Stimulated activated CD4-positive, alpha-beta T cell treated with anti-CD3 and anti-CD28 coated beads, Interleukin-12 subunit alpha, Interleukin-12 subunit beta, amount 100 ng/mL, for 48 hours (primary cell): ENCODE measurements at places on chromosomes 2 and 18.
A peak's percentile ranks its signal among the peaks of the same experiment; 100 is the strongest.

GRCh38 chr2:64392529-64392928 is 61.4 kb upstream of the LGALSL start:
- DNase-seq: no peak

DNA sequence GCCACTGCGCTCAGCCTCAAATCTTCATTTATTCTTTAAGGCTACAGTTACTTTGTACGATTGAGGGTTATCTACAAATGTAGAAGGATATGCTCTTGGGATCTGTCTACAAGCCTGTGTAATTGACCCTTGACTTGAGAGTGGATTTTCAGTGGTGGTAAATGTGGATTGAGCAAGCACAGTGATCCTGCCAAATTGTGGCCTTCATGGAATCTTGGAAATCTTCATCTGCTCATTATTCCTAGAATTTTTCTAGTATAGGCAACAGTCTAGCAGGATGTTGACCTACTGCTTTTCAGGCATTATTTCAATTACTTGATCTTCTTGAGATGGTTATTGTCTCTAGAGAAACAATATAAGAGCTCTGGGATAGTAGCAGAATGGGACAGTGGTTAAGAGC is 226.1 kb upstream of the REV1 start:
- no peak for DNase-seq

DNA sequence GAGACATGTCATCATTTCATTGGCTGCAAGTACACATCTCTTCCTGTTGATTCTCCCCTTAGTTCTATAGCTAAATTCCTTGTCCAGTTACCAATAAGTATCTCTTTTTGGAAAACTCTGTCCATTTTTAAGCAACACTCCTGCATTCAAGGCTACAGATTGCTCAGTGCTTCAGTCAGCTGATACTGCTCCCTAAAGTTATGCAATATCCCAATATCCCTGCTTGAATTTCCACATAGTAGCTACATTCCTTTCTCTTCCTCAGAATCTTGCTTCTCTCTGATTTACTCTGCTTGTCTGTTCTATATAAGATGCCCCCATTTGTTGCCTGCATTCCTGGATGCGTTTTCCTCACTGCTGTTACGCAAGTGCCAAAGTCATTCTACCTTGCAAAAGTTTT is 109.8 kb downstream of the PARD3B start:
- no peak for DNase-seq

GRCh38 chr2:84177733-84178132 is 281.3 kb downstream of the SUCLG1 start:
- no peak for DNase-seq

- no peak for DNase-seq
These were observed 2.9 kb upstream of the SLC9A4 start for GRCh38 chr2:102470168-102470567.

DNA sequence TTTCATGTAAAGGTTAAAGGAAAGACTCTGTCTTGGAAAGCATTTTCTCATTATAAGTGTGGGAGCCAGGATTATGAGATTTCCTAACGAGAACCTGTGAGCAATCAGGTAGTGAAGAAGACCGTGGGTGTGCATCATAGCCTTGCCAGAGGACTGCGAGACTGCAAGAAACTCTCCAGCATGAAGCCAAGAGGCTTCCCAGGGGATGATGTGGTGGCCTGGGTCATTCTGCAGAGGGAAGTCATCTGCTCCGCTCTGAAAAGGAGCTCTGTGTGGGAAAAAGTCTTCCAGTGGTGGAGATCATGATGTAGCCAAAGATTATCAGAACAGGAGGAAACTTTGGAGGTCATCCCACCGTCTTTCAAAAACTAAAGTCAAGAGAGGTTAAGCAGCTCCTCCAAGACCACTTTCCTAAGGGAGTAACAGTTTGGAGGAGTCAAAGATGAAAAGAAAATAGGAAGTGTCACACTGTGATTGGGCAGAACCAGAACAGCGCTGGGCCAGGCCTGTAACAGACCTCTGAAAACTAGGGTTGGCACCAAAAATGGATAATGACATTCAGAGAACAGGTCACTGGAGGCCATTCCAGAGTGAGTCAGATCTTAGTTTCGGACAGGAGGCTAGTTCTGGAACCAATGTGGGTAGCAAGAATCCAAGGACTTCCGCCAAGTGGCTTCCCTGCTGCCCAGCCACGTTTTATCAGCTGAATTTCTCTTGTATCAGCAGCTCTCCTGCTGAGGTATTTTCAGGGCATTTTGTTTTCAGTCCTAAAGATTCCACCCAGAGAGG is 113.0 kb downstream of the LRATD1 start:
- no peak for DNase-seq

DNA sequence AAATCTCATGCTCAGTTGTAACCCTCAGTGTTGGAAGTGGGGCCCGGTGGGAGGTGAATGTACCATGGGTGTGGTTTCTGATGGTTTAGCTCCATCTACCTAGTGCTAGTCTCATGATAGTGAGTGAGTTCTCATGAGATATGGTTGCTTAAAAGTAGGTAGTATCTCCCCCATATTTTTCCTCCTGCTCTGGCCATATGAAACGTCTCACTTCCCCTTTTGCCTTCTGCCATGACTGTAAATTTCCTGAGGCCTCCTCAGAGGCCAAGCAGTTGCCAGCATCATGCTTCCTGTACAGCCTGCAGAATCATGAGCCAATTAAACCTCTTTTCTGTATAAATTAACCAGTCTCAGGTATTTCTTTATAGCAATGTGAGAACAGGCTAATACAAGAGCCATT is 62.8 kb upstream of the RNF152 start:
- DNase-seq: no peak

DNA sequence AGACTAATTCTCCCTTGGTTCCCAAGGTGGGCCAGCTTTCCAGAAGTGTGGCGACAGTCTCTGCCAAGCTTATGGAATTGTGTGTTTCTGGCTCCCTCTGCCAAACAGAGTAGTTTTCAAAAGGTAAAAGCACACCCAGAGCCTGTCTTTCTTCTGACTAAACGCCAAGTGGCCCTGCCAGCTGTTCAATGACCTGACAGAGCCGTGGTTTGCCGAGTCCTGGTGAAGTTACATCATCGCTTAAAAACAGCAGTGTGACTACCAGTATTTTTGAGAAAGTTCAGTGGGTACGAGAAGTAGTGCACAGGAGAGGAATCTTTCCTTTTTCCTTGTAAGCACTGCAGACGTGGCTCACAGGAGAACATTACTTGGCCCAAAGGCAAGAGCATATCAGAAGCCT is 1.9 kb downstream of the PER2 start:
- no peak for DNase-seq

GRCh38 chr2:192038110-192038509 is 156.6 kb downstream of the TMEFF2 start:
- no peak for DNase-seq

DNA sequence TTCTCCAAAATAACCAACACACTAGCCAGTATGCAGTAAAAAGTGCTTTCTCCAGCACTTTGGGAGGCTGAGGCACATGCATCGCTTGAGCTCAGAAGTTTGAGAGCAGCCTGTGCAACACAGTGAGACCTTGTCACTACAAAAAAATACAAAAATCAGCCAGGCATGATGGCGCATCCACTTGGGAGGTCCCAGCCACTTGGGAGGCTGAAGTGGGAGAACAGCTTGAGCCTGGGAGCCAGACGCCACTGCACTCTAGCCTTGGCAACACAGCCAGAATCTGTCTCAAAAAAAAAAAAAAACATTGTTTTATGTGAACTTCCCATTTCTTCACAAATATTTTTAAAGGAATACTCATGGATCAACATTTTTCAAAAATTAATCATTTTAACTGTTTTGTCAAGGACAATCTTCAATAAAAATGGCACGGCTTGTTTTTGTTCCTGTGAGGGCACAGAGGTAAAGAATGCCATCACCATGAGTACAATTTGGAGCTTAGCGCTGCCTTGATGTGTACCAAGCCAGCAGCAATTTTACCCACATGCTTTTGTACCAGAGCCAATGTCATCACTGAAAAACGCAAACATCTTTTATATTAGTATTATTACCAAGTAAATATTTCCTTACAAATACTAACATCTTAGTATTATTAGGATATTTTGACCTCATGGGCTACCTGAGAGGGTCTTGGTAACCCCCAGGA is 26.7 kb downstream of the RAB1A start:
- DNase-seq: no peak

- no peak for DNase-seq
These were observed 29.0 kb downstream of the ZC3H6 start for GRCh38 chr2:112304298-112304941.

DNA sequence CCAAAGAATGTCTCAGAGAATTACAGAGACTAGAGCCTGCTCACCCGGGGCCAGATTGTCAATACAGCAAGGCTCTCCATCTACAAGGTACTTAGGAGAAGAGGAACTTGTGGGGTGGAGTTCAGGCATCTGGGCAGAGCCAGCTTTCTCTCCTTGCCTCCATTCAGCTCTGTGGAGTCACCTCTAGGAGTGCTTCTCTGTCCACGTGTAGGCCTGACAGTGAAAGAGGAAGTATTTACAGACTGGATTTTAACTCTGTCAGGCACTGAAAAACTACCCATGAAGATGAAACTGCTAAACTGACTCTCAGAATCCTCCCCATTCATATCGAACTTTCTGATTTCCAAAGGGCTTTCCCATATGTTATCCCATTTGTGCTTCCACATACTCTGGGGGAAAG is 315.6 kb downstream of the SETBP1 start:
- no peak for DNase-seq

- DNase-seq: peak; percentile 34
These were observed 37.4 kb downstream of the ZNF236 start for GRCh38 chr18:76859474-76860339.

GRCh38 chr18:46566111-46566510 is 90.9 kb downstream of the LOXHD1 start:
- no peak for DNase-seq

DNA sequence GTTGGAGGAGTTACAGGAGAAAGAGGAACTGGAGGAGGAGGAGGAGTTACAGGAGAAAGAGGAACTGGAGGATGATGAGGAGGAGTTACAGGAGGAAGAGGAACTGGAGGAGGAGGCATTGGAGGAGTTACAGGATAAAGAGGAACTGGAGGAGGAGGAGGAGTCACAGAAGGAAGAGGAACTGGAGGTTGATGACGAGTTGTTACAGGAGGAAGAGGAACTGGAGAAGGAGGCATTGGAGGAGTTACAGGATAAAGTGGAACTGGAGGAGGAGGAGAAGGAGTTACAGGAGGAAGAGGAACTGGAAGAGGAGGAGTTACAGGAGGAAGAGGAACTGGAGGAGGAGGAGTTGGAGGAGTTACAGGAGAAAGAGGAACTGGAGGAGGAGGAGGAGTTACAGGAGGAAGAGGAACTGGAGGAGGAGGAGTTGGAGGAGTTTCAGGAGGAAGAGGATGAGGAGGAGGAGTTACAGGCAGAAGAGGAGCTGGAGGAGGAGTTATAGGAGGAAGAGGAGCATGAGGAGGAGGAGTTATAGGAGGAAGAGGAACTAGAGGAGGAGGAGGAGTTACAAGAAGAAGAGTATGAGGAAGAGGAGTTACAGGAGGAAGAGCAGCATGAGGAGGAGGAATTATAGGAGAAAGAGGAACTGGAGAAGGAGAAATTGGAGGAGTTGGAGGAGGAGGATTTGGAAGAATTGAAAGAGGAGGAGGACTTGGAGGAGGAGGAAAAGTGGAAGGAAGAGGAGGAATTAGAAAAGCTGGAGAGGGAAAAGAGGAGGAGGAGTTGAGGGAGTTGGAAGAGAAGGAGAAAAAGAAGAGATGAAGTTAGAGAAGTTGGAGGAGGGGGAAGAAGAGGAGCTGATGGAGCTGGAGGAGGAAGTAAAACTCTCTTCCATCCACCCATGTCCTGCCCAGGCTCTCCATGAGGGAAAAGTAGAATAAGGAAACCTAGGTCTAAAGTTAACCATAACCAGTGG is 37.2 kb downstream of the CLASP1 start:
- DNase-seq: no peak

DNA sequence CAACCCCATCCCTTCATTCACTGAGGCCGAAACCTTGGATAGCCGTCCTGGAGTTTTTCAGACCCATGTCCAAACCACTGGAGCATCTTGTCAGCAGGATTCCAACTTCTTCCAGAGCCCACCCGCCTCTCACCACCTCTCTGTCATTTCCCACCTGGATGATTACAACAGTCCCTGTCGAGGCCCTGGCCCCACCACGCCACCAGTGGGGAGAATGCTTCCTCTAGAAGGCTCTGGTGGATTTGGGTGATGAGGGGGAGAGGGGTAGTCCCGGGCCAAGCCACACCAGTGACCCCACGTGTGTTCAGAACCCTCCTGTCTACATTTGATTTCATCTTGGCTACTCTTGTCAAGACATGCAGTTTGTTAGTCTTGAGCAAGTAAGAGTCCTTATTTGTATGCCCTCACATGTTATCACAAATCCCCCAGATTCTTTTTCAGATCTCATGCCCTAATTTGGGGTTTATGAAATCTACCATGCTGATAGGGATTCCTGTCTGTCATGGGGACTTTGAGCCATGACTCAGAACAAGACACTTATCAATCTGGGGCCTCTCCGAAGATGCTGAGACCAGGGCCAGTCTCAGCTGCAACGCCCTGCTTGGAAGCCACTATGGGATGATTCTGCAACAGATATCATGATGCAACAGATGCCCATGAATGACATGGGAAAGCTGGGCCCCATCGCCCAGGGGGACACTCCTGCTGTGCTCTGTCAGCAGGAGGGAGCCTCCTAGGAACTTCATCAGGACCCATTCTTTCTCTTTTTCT is 186.1 kb downstream of the ZFP36L2 start:
- DNase-seq: no peak

GRCh38 chr2:3171564-3172264 is 205.9 kb downstream of the EIPR1 start:
- no peak for DNase-seq

- no peak for DNase-seq
These were observed 124.8 kb downstream of the TTC32 start for GRCh38 chr2:19776941-19777514.

GRCh38 chr2:192513575-192513974 is 318.8 kb upstream of the TMEFF2 start:
- no peak for DNase-seq

- DNase-seq: no peak
These were observed 112.2 kb downstream of the CPO start for GRCh38 chr2:207051385-207051965.

- DNase-seq: no peak
These were observed 88.8 kb upstream of the SNTG2 start for GRCh38 chr2:861655-862354.

DNA sequence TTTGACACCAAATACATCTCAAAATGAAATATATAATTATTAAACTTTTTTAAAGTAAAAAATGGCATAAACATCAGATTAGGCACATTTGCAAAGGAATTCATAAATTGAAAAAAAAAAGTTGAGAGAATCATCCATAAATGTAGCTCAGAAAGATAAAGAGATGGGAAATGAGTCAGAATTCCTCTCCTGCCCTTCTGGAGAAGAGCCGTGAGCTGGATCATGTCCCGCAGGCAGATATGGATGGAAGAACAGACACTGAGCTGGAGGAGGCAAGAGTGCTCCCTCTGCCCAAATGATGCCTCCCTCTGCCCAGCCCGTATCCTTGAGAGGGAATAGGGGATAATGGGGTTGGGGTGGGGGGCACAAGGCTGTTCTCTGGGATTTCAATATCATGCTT is 190.9 kb downstream of the TFCP2L1 start:
- DNase-seq: no peak

DNA sequence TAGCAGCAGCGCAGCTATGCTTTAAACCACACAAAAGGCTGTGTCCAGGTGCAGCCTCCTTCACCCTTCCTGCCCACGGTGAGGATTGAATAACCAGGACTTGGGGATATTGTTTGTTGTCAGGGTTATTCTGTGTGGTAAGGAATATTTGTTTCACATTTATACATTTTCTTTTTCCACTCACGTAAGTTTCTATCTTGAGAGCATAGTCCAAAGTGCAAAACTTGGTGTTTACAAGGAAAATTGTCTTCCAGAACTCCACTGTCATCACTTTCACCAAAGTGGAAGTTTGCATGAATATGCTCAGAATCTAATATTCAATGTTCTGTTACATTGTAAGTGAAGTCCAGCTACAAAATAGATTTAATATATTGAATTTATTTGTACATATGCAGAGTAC is 26.4 kb downstream of the NAPG start:
- DNase-seq: no peak
